ENCODE measurements at places on chromosomes 12 and 14.
A peak's percentile ranks its signal among the peaks of the same experiment; 100 is the strongest.

GRCh38 chr14:101876555-101876938 lies 87.8 kb upstream of the DYNC1H1 start:
- H3K27ac ChIP-seq = no peak overlapping the region
- H3K27me3 ChIP-seq = peaks cover 3% of the 10 kb centered on the region
- H3K4me1 ChIP-seq = no peaks in the 10 kb centered on the region
- peaks cover 2% of the 10 kb centered on the region for H3K36me3 ChIP-seq

DNA sequence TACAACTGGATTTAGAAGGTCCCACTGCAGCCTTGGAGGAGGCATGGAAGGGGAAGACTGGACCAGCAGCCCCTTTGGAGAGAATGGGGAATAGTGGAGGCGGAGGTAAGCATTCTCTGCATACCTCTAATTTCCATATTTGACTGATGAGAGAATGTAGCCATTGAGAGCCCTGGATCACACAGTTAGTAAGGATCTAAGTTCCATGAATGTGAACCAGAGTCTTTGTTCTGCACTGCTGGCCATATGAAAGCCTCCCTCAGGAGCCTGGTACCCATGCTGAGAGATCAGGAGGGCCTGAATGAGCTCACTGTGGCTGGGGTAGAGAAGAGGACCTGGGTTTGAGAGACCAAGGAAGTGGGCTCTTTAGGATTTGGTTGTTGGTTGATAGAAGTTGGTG lies 192.1 kb downstream of the TMEM132C start:
- H3K27ac ChIP-seq = no peak overlapping the region
- H3K4me1 ChIP-seq = no peaks in the 10 kb centered on the region
- H3K4me3 ChIP-seq = no peak overlapping the region
- DNase-seq = no peak
- H3K27me3 ChIP-seq = no peaks in the 10 kb centered on the region

DNA sequence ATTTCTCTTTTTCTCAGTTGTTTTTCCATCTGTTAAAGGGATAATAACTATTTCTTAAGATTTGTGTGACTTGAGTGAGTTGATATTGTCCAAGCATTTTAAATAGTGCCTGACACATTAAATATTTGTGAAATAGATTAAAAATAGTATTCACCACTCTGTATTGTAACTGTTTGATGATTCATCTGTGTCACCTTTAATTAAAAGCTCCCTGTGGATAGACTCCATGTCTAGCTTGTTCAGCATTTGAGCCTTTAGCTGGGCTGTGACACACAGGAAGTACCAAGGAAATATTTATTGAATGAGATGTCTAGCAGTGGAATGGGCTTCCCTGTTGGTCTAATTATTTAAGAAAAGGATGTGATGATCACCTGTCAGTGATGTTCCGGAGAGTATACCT lies 1.8 kb upstream of the GLIPR1L2 start:
- H3K4me1 ChIP-seq = peaks cover 4% of the 10 kb centered on the region
- H3K27ac ChIP-seq = no peak overlapping the region
- no peaks in the 10 kb centered on the region for H3K36me3 ChIP-seq
- no peak for DNase-seq
- H3K27me3 ChIP-seq = no peaks in the 10 kb centered on the region

- H3K4me3 ChIP-seq = peak within 1 kb of the TSS; percentile 59
- peaks cover 23% of the 10 kb centered on the region for H3K27me3 ChIP-seq
- H3K27ac ChIP-seq = no peak within 1 kb of the TSS
- peak; percentile 16 for DNase-seq
- H3K36me3 ChIP-seq = no peaks in the 10 kb centered on the region
These were observed at the start of gene NKX2-8 for GRCh38 chr14:36582011-36582873. Gene NKX2-8, minus strand, starts transcription at chr14:36582614. Its CDS starts 225 bp downstream, at chr14:36582389.

- no peak for DNase-seq
- H3K4me1 ChIP-seq = no peaks in the 10 kb centered on the region
- H3K36me3 ChIP-seq = no peaks in the 10 kb centered on the region
- no peaks in the 10 kb centered on the region for H3K27me3 ChIP-seq
- no peak overlapping the region for H3K4me3 ChIP-seq
- H3K27ac ChIP-seq = no peak overlapping the region
These were observed 364.1 kb downstream of the PCNX1 start for GRCh38 chr14:71271166-71271945.

- H3K36me3 ChIP-seq = no peaks in the 10 kb centered on the region
- no peak overlapping the region for H3K4me3 ChIP-seq
- no peaks in the 10 kb centered on the region for H3K4me1 ChIP-seq
- no peak overlapping the region for H3K27ac ChIP-seq
- no peak for DNase-seq
- no peaks in the 10 kb centered on the region for H3K27me3 ChIP-seq
These were observed 617.4 kb upstream of the STXBP6 start for GRCh38 chr14:25667387-25667786.

GRCh38 chr14:96764012-96764411 lies 33.2 kb upstream of the VRK1 start:
- peaks cover 4% of the 10 kb centered on the region for H3K36me3 ChIP-seq
- no peak overlapping the region for H3K4me3 ChIP-seq
- no peaks in the 10 kb centered on the region for H3K4me1 ChIP-seq
- no peak for DNase-seq
- peaks cover 2% of the 10 kb centered on the region for H3K27me3 ChIP-seq

GRCh38 chr12:56315249-56315621 lies 553 bp downstream of the CNPY2 start:
- peak; percentile 11 for DNase-seq
- H3K27me3 ChIP-seq = no peaks in the 10 kb centered on the region
- H3K4me3 ChIP-seq = peak overlapping the region; percentile 99
- peak overlapping the region; percentile 96 for H3K27ac ChIP-seq
- peaks cover 4% of the 10 kb centered on the region for H3K4me1 ChIP-seq

GRCh38 chr12:95173392-95174251 lies 43.6 kb downstream of the FGD6 start:
- peaks cover 8% of the 10 kb centered on the region for H3K36me3 ChIP-seq
- no peak overlapping the region for H3K4me3 ChIP-seq
- H3K4me1 ChIP-seq = peaks cover 46% of the 10 kb centered on the region
- no peaks in the 10 kb centered on the region for H3K27me3 ChIP-seq

DNA sequence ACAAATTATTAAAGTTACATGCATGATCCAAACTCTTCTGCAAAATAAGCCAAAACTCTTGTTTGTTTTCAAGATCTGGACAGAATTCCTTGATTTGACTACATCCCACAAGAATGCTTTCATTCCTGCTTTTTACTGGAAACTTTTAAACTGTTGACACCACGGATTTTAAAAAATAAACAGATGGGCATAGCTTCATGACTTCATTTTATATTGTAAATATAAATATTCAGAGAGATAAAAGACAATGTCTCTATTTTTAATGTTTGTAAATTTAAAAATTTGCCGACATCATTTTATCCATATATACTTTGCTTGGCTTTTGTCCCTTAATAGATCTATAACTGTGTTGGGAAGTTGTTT lies 134.3 kb upstream of the DCN start:
- no peak overlapping the region for H3K27ac ChIP-seq
- no peak overlapping the region for H3K4me3 ChIP-seq
- no peaks in the 10 kb centered on the region for H3K4me1 ChIP-seq

DNA sequence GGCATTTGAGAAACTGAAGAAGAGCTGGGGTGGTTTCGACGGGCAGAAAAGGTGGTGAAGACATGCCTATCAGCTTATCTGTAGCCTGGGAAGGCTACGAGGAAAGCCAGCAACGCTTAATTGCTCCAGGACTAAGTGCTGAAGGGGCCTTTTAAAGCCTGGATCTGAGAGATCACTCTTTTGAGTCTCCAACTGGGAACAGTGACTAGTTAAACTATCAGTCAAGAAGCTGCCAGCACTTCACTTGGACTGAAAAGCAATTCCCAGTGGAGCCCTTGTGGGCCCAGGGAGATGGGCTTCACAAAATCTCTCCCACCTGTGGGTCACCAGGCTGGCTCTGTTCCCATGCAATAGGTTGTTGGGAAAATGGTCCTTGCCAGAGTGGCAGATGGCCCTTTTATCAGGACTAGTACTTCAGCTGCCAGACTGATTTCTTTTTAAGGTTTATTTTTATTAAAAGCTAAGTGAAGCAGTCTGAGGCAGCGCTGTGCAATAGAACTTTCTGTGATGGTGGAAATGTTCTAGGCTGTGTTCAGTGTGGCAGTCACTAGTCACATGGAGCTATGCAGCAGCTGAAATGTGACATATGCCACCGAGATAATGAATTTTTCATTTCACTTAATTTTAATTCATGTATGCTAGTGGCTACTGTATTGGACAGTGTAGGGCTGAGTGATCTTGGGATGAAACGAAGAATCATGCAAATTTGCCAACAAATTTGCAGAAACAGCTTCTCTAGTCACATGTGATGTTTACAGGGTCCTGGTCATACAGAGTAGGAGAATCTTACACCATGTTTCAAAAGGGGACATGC lies 276.8 kb downstream of the PCNX1 start:
- no peak overlapping the region for H3K27ac ChIP-seq
- DNase-seq = no peak
- H3K27me3 ChIP-seq = peaks cover 1% of the 10 kb centered on the region
- H3K4me3 ChIP-seq = no peak overlapping the region
- no peaks in the 10 kb centered on the region for H3K4me1 ChIP-seq

DNA sequence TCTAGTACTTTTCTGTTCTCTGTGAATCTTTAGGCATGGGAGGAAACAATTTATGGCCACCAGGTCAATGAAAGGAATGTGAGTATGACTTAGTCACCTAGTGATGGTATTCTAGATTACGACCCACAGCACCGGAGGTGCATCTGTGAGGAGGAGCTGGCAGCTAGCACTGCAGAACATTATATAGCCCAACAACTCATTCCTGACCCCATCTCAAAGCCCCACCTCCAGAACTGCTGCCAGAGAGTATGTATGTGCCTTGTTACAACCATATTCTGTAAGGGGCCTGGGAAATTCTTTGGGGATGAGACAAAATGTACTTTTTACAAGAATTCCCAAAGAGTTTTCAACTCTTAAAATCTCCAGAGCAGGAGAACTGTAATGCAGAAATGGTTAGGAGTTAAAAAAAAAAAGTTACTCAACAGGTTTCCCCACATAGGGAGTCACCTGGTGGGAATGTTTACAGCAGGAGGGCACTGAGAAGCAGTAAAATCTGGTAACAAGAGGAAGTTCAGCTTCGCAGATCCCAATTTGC lies 34.9 kb upstream of the CERS5 start:
- no peaks in the 10 kb centered on the region for H3K27me3 ChIP-seq
- H3K27ac ChIP-seq = no peak overlapping the region
- no peaks in the 10 kb centered on the region for H3K4me1 ChIP-seq
- no peak for DNase-seq

- peaks cover 3% of the 10 kb centered on the region for H3K27me3 ChIP-seq
- H3K4me1 ChIP-seq = peaks cover 24% of the 10 kb centered on the region
- H3K36me3 ChIP-seq = peaks cover 7% of the 10 kb centered on the region
- H3K4me3 ChIP-seq = no peak overlapping the region
- DNase-seq = no peak
These were observed 19.6 kb downstream of the FGD6 start for GRCh38 chr12:95197636-95198035.

- H3K4me1 ChIP-seq = peaks cover 8% of the 10 kb centered on the region
- H3K4me3 ChIP-seq = no peak overlapping the region
- peaks cover 4% of the 10 kb centered on the region for H3K27me3 ChIP-seq
- no peak for DNase-seq
These were observed 20.8 kb downstream of the TNFAIP2 start for GRCh38 chr14:103144085-103144484.

DNA sequence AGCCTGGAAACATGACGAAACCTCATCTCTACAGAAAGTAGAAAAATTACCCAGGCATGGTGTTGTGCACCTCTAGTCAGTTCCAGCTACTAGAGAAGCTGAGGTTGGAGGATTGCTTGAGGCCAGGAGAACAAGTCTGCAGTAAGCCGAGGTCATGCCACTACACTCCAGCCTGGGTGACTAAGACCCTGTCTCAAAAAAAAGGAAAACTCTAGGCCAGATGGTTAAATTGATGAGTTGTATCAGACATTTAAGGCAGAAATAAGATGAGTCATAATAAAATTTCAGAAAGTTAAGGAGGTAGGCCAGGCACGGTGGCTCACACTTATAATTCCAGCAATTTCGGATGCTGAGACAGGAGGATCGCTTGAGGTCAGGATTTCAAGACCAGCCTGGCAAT lies 10.7 kb downstream of the EIF2S1 start:
- H3K27me3 ChIP-seq = no peaks in the 10 kb centered on the region
- H3K36me3 ChIP-seq = peaks cover 31% of the 10 kb centered on the region
- H3K4me1 ChIP-seq = no peaks in the 10 kb centered on the region
- no peak for DNase-seq

DNA sequence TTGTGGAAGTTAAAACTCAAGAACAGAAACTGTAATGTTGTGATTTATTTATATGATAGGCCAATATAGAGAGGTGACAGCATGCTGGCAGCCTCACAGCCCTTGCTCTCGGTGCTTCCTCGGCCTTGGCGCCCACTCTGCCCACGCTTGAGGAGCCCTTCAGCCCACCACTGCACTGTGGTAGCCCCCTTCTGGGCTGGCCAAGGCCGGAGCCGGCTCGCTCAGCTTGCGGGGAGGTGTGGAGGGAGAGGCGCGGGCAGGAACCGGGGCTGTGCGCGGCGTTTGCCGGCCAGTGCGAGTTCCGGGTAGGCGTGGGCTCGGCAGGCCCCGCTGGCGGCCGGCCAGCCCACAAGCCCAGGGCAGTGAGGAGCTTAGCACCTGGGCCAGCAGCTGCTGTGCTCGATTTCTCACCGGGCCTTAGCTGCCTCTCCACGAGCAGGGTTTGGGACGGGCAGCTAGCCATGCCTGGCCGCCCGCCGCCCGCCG lies 65.8 kb upstream of the SLC8A3 start:
- H3K4me3 ChIP-seq = peak overlapping the region; percentile 65
- no peaks in the 10 kb centered on the region for H3K36me3 ChIP-seq
- peaks cover 1% of the 10 kb centered on the region for H3K27me3 ChIP-seq
- no peak overlapping the region for H3K27ac ChIP-seq
- no peaks in the 10 kb centered on the region for H3K4me1 ChIP-seq

DNA sequence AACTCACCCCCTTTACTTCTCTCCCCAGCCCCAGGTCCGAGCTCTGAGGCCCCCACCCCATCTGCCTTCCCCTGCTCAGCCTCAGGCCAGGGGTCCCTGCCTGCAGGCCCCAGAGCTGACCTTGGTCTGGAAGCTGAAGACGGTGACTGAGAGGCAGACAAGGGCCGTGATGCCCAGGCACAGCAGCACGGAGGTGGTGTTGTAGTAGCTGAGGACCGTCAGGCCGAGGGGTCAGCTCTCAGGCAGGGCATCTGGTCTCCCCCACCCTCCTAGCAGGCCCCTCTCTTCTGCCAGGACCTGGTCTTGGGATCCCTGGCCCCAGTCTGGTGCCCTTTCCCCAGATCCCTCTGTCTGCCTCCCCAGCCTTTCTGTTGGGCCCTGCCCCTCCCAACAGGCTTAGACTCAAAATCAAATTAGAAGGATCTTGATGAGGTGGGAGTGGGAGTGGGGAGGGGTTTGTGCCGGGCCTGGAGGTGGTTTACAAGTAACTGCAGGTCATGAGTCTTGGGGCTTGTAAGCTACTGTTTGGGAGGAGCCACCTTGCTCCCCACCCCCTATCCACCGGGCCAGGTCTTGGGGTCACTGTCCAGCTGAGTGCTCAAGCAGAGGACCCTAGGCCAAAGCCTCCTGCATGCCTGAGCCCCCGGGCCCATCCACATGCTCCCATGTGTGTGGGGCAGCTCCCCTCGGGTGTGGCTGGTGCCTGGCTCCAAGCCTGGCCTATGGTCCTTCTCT lies 14.2 kb downstream of the FAIM2 start:
- H3K27ac ChIP-seq = no peak overlapping the region
- peaks cover 12% of the 10 kb centered on the region for H3K27me3 ChIP-seq
- no peak for DNase-seq
- no peak overlapping the region for H3K4me3 ChIP-seq

GRCh38 chr14:77375973-77376770 lies 722 bp downstream of the TMED8 start:
- DNase-seq = peak; percentile 4
- H3K4me3 ChIP-seq = peak overlapping the region; percentile 89
- peaks cover 12% of the 10 kb centered on the region for H3K4me1 ChIP-seq
- peaks cover 5% of the 10 kb centered on the region for H3K27me3 ChIP-seq
- no peaks in the 10 kb centered on the region for H3K36me3 ChIP-seq

GRCh38 chr12:6450869-6451347 lies 934 bp upstream of the TAPBPL start:
- peaks cover 45% of the 10 kb centered on the region for H3K4me1 ChIP-seq
- peak overlapping the region; percentile 98 for H3K27ac ChIP-seq
- peak overlapping the region; percentile 85 for H3K4me3 ChIP-seq
- peaks cover 2% of the 10 kb centered on the region for H3K27me3 ChIP-seq
